Pulmonary artery endothelial cell (primary cell): ENCODE measurements at places on chromosomes 6 and 20.

DNA sequence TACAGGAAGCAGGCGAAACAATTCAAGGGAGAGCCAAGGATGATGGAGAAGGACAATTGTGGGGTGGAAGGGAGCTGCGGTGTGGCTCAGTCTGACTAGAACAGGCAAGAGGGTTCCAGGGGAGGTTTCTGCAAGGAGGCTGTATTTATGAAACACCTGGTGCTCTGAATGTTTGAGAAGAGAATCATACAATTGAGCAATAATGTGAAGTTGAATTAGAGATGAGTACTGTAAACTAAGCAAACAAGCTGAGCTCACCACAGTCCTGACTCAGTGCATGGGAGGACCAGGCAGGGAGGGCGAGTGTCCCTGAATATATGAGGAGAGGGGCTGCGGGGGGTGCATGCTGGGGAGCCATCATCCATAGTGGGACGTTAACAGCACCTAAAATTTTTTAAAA, 279.7 kb downstream of the KIF16B start:
- no peak for DNase-seq

DNA sequence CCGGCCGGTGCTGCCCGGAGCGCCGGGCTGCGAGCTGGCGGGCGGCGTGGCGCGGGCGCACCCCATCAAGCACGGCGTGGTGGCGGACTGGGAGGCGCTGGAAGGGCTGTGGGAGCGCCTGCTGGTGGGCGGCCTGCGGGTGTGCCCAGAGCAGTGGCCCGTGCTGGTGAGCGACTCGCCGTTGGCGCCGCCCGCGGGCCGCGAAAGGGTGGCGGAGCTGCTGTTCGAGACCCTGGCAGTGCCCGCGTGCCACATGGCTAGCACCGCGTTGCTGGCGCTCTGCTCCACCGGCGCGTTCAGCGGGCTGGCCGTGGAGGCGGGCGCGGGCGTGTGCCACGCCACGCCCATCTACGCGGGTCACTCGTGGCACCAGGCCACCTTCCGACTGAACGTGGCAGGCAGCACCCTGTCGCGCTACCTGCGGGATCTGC, 517 bp downstream of the ACTL10 start:
- no peak for DNase-seq

- no peak for DNase-seq
Measured at GRCh38 chr6:135910790-135911618, 59.5 kb downstream of the PDE7B start.

- peak; percentile 41 for DNase-seq
Measured at GRCh38 chr6:37210313-37210968, 40.5 kb downstream of the PIM1 start.

GRCh38 chr20:22312744-22313346, 271.5 kb downstream of the FOXA2 start:
- no peak for DNase-seq

- no peak for DNase-seq
Measured at GRCh38 chr20:16433293-16433580, 140.0 kb downstream of the KIF16B start.

DNA sequence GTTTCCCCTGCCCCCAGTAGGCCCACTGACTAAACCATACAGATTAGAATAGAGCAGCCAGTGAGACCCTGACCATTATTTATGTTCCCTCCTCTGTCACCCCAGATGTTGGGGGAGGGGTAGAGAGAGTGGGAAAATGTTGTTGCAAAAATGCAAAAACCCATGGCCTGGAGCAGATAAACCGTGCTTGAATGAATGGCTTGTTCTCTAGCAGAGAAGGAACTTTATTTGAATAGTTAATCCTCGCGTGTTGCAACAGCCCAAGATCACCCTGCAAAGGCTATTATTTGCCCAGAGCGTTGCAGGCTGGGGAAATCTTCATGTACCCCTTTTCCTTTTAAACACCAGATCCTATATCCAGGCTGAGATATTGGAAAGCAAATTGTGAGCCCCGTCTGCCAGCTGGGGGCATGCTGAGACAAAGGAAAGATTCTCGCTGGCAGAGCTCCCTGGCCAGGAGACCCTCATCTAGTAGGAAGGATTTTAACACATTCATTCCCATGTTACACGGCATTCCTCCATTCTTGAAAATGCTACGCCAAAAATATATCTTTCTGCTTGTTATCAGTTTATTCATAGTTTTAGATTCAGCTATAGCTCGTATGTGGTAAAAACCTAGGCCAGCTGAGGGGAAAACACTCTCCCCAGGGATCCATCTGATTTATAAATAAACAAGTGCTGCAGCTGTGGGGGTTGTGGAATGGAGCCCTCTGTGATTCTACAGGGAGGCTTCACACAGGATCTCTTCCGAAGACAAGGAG, 53.0 kb downstream of the LINC00237 start:
- DNase-seq, result no peak

DNA sequence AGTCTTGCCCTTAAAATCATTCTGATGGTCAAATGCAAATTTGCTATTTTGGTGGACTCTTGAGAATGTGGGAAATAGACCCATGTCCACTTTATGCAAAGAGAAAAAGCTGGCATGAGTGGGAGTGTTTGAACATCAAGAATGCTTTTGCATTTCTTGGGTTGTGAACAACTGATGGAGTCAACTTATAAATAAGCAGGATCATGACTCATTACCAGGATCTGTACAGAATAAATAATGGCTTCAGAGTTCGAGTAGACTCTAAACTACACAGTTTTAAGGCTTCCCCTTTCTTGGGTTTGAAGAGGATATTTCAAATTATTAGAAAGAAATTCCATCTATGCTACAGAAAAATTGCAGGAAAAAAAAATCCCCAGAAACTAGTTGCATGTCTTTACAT, 195.5 kb downstream of the EYA4 start:
- DNase-seq, result no peak

- no peak for DNase-seq
Measured at GRCh38 chr6:39300739-39301138, 13.5 kb downstream of the KCNK17 start.

- no peak for DNase-seq
Measured at GRCh38 chr6:34318499-34319470, 70.0 kb upstream of the SMIM29 start.

- DNase-seq, result no peak
Measured at GRCh38 chr6:16706029-16706428, 55.2 kb downstream of the ATXN1 start.

DNA sequence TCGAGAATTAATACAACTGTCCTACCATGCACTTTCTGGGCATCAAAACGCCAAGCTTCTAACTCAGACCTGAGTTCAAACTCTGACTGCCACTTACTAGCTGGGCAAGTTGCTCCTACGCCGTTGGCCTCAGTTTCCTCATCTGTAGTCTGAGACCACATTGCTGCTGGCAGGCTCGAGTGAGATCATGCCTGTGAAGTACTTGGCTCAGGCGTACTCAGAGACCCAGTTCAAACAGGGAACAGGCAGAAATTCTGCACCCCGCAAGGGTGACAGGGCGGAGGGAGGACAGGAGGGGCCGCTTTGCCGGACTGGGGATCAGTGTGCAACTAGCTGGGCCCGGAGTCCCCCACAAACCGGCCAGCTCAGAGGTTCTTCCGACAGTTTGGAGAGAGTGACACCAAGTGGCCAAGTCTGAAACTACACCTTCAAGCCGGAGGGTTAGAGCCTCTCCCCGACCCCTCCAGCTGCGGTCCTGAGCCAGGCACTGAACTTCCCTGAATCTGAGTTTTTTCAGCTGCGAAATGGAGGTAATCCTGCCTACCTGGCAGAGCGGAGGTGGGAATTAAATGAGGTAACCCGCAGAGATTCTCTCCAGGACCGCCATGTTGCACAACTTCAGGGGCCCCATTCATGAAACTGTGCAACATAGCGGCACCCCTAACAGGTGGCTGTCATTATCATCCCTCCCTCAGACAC, 46.0 kb upstream of the PTPN1 start:
- no peak for DNase-seq

GRCh38 chr6:87421576-87421975, 13.8 kb downstream of the CFAP206 start:
- DNase-seq, result no peak

DNA sequence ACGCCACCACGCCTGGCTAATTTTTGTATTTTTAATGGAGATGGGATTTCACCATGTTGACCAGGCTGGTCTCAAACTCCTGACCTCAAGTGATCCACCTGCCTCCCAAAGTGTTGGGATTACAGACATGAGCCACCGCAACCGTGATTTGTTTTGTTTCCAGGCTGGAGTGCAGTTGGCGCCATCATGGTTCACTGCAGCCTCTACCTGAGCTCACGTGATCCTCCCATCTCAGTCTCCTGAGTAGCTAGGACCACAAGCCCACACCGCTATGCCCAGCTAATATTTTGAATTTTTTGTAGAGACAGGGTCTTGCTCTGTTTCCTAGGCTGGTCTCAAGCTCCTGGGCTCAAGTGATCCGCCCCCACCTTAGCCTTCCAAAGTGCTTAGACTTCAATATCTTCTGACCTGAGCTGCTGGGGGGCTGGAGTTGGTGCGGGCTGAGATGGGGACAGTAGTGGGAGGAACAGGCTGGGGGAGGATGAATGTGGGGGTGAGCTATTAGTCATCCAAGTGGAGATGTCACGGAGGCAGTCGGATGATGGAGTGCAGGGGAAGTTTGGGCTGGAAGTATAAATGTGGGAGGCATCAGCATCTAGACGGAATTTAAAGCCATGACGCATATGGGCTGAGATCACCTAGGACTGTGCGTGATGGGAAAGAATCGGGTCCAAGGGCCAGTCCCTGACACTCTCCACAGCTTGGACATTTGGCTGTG, 23.1 kb upstream of the ZMYND8 start:
- no peak for DNase-seq

GRCh38 chr6:23180504-23181293, 611.3 kb downstream of the HDGFL1 start:
- DNase-seq, result no peak

DNA sequence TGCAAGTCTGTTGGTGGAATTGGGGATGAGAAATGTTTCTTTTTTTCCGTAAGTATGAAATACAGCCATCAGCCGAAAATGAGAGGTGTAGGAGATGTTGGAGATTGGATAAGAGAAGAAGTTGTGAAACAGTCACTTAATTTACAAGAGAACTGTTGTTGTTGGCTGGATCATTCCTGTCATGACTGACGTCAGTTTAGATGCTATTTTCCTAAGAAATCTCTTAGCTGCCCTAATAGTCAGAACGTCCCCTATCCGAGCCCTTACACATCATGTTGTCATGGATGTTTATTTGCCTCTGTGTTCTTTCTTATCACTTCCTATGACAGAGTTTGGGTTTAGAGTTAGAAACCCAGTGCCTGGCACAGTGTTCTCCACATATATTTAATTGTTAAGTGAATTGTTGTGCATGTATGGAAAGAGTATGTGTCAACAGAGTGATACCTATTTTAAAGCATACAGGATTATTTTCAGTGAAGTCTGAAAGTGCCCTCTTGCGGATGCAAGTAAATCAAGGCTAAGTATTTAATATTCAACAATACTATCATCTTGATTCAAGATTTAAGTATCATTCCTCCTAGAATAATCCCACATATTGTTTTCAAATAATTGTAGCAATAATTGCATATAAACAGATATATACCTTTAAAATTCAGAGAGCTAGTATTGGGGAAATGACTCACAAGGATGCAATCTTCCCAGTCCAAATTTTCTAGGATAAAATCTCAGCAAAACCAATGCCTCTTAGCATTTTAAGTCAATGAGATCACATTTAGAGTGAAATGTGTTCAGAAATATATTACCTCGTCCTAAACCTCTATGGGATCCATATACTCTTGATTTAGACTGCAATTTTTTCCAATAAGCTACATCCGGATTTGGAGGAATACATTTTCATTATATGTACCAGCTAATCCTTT, 309.9 kb upstream of the NOX3 start:
- DNase-seq, result peak; percentile 11
